GM23248 (cell line): ENCODE measurements at places on chromosomes 12 and 14. TPM values are rescaled to one million over a fixed set of nuclear protein-coding genes. Genes with fewer than 3 reads are reported as not detected.

Gene ADCY4
- polyA plus RNA-seq, result 0.20 and 0.38 TPM in 2 replicates

Gene CMA1
- not detected in 2 replicates for polyA plus RNA-seq

Gene YY1
- 34.9 and 38.2 TPM in 2 replicates for polyA plus RNA-seq

Gene HOXC10
- not detected in 2 replicates for polyA plus RNA-seq

DNA sequence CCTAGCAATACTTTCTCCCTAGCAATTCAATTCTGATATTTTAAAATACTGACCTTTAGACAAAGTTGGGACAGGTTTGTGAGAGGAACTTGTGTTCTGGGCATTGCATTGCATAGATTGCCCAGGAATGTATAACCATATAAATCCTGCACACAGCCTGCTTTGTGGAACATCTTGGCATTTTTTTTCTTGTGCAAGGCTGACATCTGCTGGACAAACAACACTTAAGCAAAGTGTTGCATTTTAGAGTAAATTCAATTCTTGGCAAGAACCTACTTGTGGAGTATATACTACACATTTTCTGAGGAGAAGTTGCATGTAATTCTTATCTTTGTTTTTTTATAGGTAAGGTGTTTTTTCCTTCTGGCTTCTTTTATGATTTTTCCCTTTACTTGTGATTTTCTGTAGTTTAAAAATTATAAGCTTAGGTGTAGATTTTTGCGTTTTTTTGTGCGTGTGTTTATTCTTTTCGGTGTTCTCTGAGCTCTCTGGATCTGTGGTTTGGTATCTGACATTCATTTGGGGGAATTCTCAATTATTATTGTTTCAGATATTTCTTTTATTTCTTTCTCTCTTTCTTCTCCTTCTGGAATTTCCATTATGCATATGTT lies 26.4 kb downstream of the TESPA1 start:
- H3K27me3 ChIP-seq, result peaks cover 35% of the 10 kb centered on the region
- peak; percentile 77 for DNase-seq
- H3K4me3 ChIP-seq, result no peak overlapping the region
- no peaks in the 10 kb centered on the region for H3K4me1 ChIP-seq

- no peak for DNase-seq
- no peak overlapping the region for H3K4me3 ChIP-seq
- no peaks in the 10 kb centered on the region for H3K36me3 ChIP-seq
- no peak overlapping the region for H3K27ac ChIP-seq
- no peaks in the 10 kb centered on the region for H3K4me1 ChIP-seq
- peaks cover 24% of the 10 kb centered on the region for H3K27me3 ChIP-seq
Observed at GRCh38 chr12:113525066-113525465, 53.4 kb upstream of the LHX5 start.

DNA sequence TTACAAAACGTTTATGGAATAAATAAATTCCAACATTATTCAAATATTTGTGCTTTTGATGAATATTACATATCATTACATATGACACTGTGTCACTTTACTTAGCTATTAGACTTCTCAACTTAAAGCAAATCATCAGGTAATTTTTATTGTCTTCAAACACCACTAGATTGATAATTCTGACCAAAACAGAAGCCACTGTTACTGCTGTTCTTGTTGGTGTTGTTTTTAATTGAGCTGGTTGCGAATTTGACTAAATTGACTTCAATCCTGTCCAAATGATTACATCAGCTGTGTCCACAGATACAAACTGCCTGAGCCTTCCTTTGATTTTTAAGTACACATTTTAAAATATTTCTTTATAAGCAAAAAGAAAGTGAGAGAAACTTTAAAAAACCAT lies 29.2 kb downstream of the PRKD1 start:
- no peak overlapping the region for H3K4me3 ChIP-seq
- no peak overlapping the region for H3K27ac ChIP-seq
- no peaks in the 10 kb centered on the region for H3K4me1 ChIP-seq
- H3K36me3 ChIP-seq, result no peaks in the 10 kb centered on the region

DNA sequence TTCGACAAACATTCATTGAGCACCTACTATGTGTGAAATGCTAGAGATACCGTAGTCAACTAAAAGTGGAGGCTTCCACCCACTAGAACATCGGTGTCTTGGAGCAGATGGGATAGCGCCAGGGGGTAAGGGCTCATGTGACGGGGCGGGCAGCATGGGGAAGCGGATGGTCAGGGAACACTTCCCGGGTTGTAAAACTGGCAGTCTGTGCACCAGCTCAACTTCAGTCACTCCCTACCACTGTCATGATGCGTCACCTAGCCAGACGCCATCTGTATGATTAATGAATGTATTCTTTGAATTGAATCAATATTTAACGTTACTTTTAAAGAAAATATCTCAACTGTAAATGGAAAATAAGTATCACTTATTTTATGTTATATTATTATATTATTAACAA lies 93.5 kb downstream of the PIWIL1 start:
- no peaks in the 10 kb centered on the region for H3K27me3 ChIP-seq
- no peak overlapping the region for H3K27ac ChIP-seq
- no peaks in the 10 kb centered on the region for H3K36me3 ChIP-seq
- H3K4me1 ChIP-seq, result no peaks in the 10 kb centered on the region
- no peak for DNase-seq
- H3K4me3 ChIP-seq, result no peak overlapping the region

- H3K36me3 ChIP-seq, result no peaks in the 10 kb centered on the region
- peak overlapping the region; percentile 57 for H3K4me3 ChIP-seq
- peak; percentile 45 for DNase-seq
- H3K27ac ChIP-seq, result no peak overlapping the region
- no peaks in the 10 kb centered on the region for H3K27me3 ChIP-seq
Observed at GRCh38 chr14:99602054-99602787, 1.8 kb downstream of the CCDC85C start.

- H3K27ac ChIP-seq, result no peak overlapping the region
- H3K4me3 ChIP-seq, result no peak overlapping the region
- peak; percentile 23 for DNase-seq
- H3K27me3 ChIP-seq, result no peaks in the 10 kb centered on the region
- peaks cover 11% of the 10 kb centered on the region; the same call in 1 of the 2 replicates for H3K4me1 ChIP-seq
- no peaks in the 10 kb centered on the region for H3K36me3 ChIP-seq
Observed at GRCh38 chr12:5498076-5498475, 66.2 kb downstream of the NTF3 start.

DNA sequence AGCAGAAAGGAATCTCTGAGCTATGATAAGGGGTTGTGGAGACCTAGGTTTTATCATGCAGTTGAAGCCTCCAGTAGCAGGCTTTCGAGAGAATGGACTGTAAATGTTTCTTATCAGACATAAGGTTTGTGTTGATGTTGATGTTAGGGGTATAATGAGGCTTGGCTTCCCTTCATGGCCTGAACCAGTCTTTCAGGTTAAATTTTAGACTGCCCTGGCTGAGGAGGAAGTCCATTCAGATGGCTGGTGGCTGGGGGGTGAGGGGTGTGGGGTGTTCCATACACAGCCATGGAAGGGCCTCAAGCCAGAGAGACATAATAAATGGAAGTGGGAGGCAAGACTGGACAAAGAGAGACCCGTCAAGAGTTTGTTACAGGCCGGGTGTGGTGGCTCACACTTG lies 65.1 kb downstream of the IRF2BPL start:
- H3K36me3 ChIP-seq, result no peaks in the 10 kb centered on the region
- DNase-seq, result no peak
- H3K27me3 ChIP-seq, result no peaks in the 10 kb centered on the region
- H3K4me3 ChIP-seq, result no peak overlapping the region
